ENCODE measurements at places on chromosomes 6 and 20. TPM values are rescaled to one million over a fixed set of nuclear protein-coding genes. Genes with fewer than 3 reads are reported as not detected.

Gene BRD2
- 121 TPM for total RNA-seq

Gene TFEB
- 4.3 TPM for total RNA-seq

Gene VNN1
- 0.07 TPM for total RNA-seq

Gene TCF15
- total RNA-seq: not detected
